Stomach (tissue), 19 donors: ENCODE measurements at places on chromosomes 2 and 18.

DNA sequence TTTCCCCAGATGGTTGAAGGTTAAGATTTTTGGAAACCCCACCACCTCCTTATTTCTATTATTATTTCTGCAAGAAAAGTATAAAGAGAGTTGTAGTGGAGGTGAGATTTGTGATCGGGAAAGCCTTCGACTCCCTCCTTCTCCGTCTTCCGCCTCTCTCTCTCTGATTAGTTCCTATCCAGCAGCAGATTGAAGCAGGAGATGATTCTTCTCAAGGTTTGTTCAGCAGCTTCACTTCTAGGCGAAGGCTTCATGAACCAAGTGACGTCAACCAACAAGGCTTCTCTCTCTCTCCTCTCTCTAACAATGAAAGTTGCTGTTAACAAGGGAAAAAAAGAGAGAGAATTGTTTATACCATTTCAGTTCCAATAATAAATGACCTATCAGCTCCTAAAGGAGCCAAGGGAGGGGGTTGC lies at the start of gene BAZ2B:
Gene BAZ2B (minus strand): TSS at position 263 of the 416 bp plus-strand sequence. CDS start 137,829 bp downstream, outside the sequence.
- H3K4me1 ChIP-seq, result peaks cover 58% of the 10 kb centered on the region
- no peak for DNase-seq
- H3K36me3 ChIP-seq, result no peaks in the 10 kb centered on the region
- peak within 1 kb of the TSS; percentile 97 for H3K27ac ChIP-seq
- H3K27me3 ChIP-seq, result no peaks in the 10 kb centered on the region

GRCh38 chr2:26529406-26530239 lies 51.7 kb upstream of the OTOF start:
- H3K27me3 ChIP-seq, result no peaks in the 10 kb centered on the region
- H3K27ac ChIP-seq, result no peak overlapping the region
- no peaks in the 10 kb centered on the region for H3K36me3 ChIP-seq
- DNase-seq, result no peak

DNA sequence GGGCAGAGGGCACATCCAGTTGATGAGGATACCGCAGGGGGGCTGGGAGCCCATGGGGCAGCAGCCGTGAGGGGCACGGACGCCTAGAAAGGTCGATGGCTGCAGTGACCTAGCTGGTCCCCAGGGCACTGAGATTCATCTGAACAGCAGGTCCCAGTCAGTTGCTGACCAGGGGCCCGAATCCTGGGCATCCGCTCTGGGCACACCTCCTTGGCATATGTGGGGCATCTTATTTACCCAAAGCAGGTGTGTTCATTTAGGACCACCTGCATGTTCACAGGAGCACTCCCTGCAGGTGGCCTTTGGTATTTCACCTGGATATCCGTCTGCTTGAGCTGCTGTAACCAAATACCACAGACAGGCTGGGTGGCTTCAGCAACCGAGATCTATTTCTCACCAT lies 72.0 kb upstream of the ODC1 start:
- H3K4me3 ChIP-seq, result no peak overlapping the region
- no peaks in the 10 kb centered on the region for H3K27me3 ChIP-seq
- no peak for DNase-seq
- no peaks in the 10 kb centered on the region for H3K4me1 ChIP-seq

DNA sequence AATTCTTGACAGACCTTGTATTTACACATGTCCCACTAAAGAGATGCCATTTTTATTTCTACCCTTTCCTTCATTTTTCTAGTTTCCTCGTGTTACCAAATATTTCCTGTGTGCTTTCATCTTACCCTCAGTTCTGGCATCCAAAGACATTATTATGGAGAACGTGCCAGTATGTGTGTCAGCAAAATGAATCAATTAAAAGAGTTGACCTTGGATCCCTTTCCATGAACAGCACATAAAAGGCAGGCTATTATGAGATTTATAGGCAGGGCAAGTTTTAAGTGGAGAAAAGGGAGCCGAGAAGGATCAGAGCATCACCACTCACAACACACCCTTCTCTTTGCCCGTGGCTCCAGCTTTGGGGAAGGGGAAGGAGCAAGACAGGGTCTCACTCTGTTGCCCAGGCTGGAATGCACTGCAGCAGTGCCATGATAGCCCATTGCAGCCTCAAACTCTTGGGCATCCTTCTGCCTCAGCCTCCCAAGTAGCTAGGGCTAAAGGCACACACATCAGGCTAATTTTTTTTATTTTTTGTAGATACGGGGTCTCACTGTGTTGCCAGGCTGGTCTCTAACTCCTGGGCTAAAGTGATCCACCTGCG lies 149.9 kb downstream of the GFPT1 start:
- no peak overlapping the region for H3K4me3 ChIP-seq
- no peak for DNase-seq
- H3K27me3 ChIP-seq, result no peaks in the 10 kb centered on the region

- no peak overlapping the region for H3K4me3 ChIP-seq
- no peaks in the 10 kb centered on the region for H3K27me3 ChIP-seq
- H3K27ac ChIP-seq, result no peak overlapping the region
- DNase-seq, result no peak
- H3K36me3 ChIP-seq, result no peaks in the 10 kb centered on the region
- no peaks in the 10 kb centered on the region for H3K4me1 ChIP-seq
These were observed 193.5 kb downstream of the MYO3B start for GRCh38 chr2:170371231-170371998.

DNA sequence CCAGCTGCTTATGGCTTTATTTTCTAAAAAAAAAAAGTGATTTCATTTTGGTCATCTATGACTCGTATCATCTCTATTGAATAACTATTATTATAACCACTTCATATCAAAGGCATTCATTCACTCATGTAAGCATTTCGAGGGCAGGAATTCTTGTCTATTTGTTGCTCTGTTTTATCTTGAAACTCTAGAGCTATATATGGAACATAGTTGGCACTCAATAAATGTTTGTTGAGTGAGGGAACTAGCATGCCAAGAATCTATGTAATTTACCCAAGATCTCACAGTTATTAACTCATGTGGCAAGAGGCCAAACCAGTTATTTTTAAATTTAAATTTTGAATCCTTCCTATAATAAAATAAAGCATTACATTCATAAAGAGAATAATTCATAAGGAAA lies 470.1 kb downstream of the TMX3 start:
- H3K4me3 ChIP-seq, result no peak overlapping the region
- H3K4me1 ChIP-seq, result no peaks in the 10 kb centered on the region
- no peaks in the 10 kb centered on the region for H3K36me3 ChIP-seq
- no peak overlapping the region for H3K27ac ChIP-seq
- H3K27me3 ChIP-seq, result no peaks in the 10 kb centered on the region

DNA sequence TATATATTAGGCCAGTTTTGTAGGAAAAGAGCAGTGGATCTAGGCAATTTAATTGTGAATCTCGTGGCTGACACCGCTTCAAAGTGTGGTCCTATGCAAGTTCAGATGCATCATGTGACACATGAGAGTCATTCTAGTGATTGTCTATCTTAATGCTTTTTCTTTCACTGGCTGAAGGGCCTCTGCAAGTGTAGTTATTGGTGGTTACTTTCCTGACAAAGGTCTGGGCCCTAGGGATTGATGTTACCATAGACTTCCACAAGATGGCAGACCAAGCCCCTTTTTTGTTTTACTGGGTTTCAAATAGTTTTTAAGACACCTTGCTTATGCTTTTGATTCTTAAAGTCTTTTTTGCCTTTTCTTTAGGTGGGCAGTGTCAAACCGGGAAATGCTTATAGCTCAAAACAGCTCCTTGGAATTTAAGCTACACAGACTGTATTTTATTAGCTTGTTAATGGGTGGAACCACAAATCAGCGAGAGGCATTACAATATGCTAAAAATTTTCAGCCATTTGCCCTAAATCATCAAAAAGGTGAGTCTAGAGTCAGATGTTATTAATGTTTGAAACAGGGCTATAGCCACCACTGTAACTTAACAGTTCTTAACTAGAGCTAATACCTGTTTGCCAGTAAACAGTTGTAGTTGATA lies 25.9 kb downstream of the CD8A start:
- no peak overlapping the region for H3K27ac ChIP-seq
- DNase-seq, result peak; percentile 71
- no peaks in the 10 kb centered on the region for H3K27me3 ChIP-seq
- H3K4me1 ChIP-seq, result no peaks in the 10 kb centered on the region

- no peak overlapping the region for H3K27ac ChIP-seq
- H3K27me3 ChIP-seq, result no peaks in the 10 kb centered on the region
- H3K4me3 ChIP-seq, result no peak overlapping the region
- DNase-seq, result no peak
These were observed 10.9 kb upstream of the NT5C1B start for GRCh38 chr2:18600255-18600613.

DNA sequence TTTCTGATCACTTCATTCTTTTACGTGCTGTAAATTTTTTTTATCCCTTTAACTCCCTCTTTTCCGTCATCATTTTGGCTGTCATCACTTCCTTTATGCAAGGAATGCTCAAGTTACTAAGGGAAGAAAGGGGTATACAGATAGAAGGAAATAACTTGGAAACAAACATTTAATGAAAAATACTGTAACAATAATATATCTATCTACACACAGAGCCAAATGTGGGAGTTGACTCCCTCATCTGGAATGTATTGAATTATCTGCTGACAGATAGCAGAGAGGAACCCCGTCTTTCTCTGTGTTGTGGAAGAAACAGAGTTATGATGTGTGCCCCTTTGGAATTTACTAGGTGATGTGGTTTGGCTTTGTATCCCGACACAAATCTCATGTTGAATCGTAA lies 182.5 kb upstream of the NXPH2 start:
- no peak for DNase-seq
- no peaks in the 10 kb centered on the region for H3K4me1 ChIP-seq
- no peak overlapping the region for H3K4me3 ChIP-seq
- H3K27ac ChIP-seq, result no peak overlapping the region

DNA sequence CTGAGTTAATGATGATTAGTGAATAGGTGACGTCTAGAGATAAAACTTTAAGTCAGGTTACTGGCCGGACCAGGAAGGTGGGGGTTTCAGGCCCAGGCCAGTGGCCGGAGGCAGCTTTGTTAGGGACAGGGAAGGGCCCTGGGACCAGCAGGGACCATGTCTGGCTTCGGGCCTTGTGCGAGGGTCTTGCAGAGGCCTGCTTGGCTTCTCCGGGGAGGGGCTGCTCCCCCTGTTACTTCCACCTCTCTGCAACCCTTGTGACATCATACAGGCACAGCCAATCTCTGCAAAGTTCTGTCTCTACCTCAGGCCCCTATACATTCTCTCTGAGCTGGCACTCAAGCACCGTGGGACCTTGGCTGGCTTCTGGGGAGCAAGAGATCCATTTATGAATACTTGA lies at the start of gene ALLC:
Gene ALLC (plus strand): TSS at position 320 of the 400 bp plus-strand sequence. CDS start 12,958 bp downstream, outside the sequence.
- no peaks in the 10 kb centered on the region for H3K27me3 ChIP-seq
- no peak for DNase-seq
- no peak within 1 kb of the TSS for H3K4me3 ChIP-seq
- no peak within 1 kb of the TSS for H3K27ac ChIP-seq

GRCh38 chr2:58922245-58922644 lies 681.1 kb upstream of the FANCL start:
- no peak overlapping the region for H3K27ac ChIP-seq
- no peak for DNase-seq
- H3K4me1 ChIP-seq, result no peaks in the 10 kb centered on the region

DNA sequence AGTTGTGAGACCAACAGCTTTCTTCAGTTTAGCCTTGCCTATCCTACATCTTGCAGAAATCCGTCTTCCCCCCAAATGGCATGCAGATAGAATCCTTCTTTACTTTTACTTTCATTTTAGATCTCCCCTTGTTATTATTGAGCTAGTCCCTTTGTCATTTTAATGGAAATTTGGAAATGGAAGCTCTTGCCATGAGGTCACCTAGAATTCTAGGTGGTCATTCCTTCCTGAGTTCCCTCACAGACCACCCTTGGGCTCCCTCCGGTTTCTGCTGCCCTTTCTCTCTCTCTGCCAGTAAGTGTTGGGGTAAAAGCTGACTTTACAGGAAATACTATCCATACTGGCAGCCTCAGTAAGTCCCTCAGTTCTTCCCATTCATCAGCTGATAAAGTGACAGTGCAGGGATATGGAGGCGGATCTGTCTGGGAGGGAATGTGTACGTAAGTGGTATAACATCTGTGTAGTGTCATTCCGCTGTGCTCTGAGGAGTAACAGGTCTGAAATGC lies 30.2 kb downstream of the ARHGAP25 start:
- no peaks in the 10 kb centered on the region for H3K36me3 ChIP-seq
- peak; percentile 67 for DNase-seq
- H3K27ac ChIP-seq, result peak overlapping the region; percentile 39
- no peaks in the 10 kb centered on the region for H3K27me3 ChIP-seq
- H3K4me3 ChIP-seq, result peak overlapping the region; percentile 13

- no peak for DNase-seq
- no peaks in the 10 kb centered on the region for H3K36me3 ChIP-seq
- H3K27me3 ChIP-seq, result no peaks in the 10 kb centered on the region
- H3K4me1 ChIP-seq, result no peaks in the 10 kb centered on the region
- H3K27ac ChIP-seq, result no peak overlapping the region
- no peak overlapping the region for H3K4me3 ChIP-seq
These were observed 266.8 kb upstream of the LYPD1 start for GRCh38 chr2:132936791-132937190.

DNA sequence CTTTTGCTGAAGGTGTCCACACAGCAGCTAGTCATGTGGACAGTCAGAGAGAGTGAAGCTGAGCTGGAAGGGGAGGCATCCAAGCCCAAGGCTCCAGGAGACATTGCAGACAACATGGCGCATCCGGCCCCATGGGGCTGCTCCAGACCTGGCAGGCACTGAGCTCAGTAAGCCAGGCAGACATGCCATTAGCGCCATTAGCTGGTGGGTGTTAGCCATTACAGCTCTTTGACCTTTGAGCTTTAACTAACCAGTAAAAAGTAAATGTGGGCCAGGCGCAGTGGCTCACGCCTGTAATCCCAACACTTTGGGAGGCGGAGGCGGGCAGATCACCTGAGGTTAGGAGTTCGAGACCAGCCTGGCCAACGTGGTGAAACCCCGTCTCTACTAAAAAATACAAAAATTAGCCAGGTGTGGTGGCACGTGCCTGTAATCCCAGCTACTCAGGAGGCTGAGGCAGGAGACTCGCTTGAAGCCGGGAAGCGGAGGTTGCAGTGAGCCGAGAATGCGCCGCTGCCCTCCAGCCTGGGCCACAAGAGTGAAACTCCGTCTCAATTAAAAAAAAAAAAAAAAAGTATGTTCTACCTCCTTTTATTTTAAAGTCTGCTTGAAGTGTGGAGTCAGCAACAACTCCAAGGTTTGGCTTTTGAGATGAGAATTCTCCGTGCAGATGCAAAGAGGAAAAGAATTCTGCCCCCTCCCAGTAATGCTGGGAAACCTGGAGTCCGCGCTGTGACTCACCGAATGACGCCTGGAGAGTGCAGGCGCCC lies 69.4 kb downstream of the TWSG1 start:
- no peak overlapping the region for H3K27ac ChIP-seq
- H3K27me3 ChIP-seq, result no peaks in the 10 kb centered on the region
- no peaks in the 10 kb centered on the region for H3K4me1 ChIP-seq
- peaks cover 14% of the 10 kb centered on the region for H3K36me3 ChIP-seq
- H3K4me3 ChIP-seq, result no peak overlapping the region

DNA sequence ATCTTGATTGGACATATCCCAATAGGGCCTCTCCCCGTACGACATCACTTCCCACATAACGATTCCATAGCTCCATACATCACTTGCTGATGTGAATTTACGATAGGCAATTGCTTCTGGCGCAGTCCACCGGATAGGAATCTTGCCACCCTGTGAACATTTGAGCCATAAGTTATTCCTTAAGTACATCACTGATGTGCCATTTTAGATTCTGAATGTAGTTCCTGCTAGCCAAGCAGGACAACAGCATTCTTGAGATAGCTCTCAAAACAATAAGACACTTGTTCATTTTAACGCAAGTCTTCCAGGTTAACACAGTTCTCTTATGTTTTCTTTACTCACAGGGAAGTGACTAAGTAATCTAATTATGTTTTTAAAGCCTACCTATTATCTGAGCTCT lies 138.0 kb downstream of the EPHA4 start:
- DNase-seq, result no peak
- H3K36me3 ChIP-seq, result peaks cover 10% of the 10 kb centered on the region
- H3K27ac ChIP-seq, result no peak overlapping the region
- no peaks in the 10 kb centered on the region for H3K4me1 ChIP-seq

GRCh38 chr2:69077252-69077950 lies 64.4 kb downstream of the ANTXR1 start:
- H3K36me3 ChIP-seq, result no peaks in the 10 kb centered on the region
- peaks cover 11% of the 10 kb centered on the region for H3K4me1 ChIP-seq
- DNase-seq, result no peak
- H3K27ac ChIP-seq, result no peak overlapping the region
